ENCODE measurements at places on chromosomes 2 and 18.

- no peak for DNase-seq
Measured at GRCh38 chr18:3067165-3067661, 54.3 kb upstream of the LPIN2 start.

DNA sequence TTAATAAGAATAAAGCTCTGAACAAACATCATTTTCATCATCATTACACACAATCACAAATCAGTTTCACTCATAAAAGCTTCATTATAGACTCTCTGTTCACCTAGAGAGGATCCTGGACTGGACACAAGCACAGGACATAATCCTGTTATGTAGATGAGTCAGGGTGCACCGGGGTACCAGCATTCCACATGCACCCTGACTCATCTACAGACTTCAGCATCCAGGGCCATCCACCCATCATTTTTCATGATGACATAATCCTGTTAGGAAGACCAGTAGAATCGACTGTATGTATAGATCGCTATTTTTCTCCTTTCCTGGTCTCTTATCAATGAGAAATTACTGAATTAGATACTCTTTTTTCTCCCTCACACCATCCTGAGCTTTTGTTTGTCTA lies 73.7 kb upstream of the PIK3C3 start:
- no peak for DNase-seq

DNA sequence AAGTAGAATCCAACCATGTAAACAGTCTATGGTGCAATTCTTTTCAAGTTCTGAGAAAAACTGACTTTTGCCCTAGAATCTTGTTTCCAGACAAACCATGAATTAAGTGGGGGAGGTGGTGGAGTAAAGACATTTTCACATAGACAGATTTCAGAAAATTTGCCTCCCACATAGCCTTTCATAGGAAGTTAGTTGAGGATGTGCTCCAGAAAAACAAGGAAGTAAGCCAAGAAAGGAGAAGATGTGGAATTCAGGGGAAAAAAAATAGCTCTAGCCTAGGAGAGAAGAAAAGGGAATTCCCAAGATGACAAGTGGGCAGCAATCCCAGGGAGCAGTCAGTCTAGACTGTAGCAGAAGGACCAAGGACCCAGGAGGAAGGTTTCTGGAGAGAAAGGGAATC lies 17.4 kb downstream of the RUFY4 start:
- DNase-seq = no peak

DNA sequence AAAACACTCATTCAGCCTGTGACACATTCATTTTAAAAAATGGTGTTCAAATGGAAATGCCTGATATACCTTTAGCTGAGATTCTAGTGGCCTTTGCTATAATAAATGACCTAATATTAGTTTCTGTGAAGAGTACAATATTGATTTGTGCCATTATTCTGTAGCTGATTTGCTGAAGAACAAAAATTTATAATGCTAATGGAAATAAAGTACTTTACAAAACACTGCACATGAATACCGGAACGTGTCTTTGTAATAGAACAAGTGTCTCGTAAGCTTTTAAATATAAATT lies 138.7 kb downstream of the WDR7 start:
- no peak for DNase-seq

GRCh38 chr2:12340164-12340563 lies 376.6 kb upstream of the TRIB2 start:
- DNase-seq = no peak

DNA sequence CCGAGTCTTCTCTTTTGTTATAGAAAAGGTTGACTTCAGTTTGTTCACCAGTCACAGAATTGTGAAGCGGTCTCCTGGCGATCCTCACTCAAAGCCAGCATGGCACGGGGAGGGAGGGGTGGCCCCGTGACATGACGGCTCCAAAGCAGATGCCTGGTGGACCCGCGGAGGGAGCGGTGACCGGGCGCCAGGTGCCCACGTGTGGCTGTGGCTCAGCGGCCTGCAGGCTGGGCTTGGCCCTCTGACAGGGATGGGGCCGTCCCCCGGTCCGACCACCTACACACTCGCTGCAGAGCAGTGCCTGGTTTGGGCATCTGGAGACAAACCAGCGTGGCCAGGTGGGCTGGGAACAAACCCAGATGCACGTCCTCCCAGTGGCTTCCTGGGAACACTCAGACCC lies 129.1 kb upstream of the SNTG2 start:
- DNase-seq = no peak

- no peak for DNase-seq
Measured at GRCh38 chr2:180933332-180933731, 47.1 kb upstream of the UBE2E3 start.

DNA sequence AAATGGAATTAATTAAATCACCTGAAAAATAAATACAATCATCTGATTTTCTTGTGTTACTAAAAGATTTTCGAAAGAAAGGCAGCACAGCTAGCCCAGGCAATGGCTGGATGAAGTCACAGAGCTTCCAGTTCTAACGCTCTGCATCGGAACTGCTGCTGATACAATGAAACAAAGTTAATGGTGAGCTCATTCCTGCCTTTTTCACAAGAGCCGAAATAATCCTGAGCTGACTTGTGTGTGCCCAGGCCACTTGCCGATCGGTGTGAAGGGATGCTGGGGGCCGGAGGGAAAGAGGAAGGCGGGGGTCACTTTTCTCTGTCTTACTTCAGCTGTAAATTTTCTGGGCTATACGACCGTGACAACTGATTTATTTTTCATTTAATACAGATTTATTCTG lies 149.5 kb downstream of the INO80D start:
- DNase-seq = no peak

DNA sequence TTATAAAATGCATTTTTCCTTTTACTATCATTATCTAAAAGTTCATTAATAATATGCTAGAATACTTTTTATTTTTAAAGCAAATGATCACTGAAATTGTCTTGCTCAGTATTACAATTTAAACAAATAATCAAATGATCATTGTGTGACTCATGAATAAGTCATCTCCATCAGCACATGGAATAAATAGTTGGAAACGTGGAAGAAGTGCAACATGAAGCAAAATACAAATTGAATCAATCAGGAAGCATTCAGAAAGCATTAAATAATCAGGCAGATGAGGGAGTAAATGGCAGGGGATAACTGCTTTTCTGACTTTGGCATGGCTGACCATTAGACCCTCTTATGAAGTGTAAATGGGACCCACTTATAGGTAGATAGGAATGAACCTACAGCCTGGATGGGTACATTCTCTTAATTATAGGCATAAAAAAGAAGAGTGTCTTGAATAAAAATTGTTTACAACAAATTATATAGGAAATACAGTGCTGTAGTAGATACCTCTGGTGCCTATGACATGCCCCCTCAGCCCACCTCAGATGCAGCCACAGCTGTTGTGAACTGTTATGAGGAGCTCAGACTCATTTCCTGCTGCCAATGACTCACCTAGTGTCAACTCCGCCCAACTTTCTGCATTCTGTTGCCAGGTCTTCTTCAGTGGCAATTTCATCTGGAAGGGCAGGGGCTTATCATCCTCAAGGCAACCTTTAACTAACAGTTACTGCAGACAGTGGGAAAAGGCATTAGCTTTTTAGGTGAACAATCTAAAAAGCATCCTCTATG lies 936.0 kb downstream of the TRIB2 start:
- no peak for DNase-seq

DNA sequence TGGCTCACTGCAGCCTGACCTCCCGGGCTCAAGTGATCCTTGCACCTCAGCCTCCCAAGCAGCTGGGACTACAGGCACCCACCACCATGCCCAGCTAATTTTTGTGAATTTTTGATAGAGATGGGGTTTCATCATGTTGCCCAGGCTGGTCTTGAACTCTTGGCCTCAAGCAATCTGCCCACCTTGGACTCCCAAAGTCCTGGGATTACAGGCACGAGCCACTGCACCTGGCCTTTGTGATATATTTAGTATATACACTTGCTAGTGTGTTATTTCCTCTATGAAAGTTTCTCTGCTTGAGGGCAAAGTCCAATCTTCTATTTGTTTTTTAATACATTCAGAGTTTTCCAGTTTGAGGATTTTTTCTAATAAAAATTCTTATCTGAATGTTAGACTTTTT lies 119.3 kb downstream of the GALNT3 start:
- no peak for DNase-seq

- no peak for DNase-seq
Measured at GRCh38 chr18:44687421-44687820, 6.7 kb downstream of the SETBP1 start.

GRCh38 chr18:72843743-72844142 lies 24.0 kb downstream of the NETO1 start:
- no peak for DNase-seq

GRCh38 chr2:129722306-129723019 lies 257.0 kb upstream of the RAB6C start:
- DNase-seq = no peak

DNA sequence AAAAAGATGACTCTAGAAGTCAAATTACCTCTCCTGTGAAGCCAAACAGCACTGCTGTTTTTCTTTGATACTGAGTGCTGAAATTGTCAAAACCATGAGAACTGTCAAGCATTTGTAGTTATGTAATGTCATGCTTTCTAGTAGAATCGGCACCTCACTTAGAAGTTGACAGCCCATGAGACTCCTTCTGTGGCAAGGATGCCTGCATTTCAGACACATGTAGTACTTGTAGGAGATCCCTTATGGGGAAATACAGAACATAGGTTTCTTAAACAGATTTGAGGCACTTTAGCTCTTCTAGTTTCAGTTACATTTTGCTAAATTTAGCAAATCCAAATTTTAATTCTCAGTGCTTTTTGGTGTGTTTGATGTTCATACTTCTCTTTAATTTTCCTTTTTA lies 15.7 kb downstream of the ZNF407 start:
- no peak for DNase-seq

DNA sequence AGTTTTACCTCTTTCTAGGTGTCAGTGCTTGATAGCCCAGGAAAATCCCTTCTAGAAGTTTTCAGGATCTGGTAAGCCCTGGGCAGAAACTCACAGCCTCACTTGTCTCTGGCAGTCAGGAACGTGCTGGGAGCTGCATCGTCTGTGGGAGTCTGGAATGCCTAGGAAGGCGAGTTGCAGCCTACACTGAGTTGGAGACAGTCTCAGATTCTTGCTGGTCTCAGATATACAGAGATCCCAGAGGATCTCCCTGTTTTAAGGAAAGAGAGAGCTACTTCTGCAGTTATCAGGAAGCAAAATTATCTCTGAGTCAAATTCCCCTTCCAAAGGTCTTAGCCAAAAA lies 104.4 kb upstream of the CDC42EP3 start:
- no peak for DNase-seq

DNA sequence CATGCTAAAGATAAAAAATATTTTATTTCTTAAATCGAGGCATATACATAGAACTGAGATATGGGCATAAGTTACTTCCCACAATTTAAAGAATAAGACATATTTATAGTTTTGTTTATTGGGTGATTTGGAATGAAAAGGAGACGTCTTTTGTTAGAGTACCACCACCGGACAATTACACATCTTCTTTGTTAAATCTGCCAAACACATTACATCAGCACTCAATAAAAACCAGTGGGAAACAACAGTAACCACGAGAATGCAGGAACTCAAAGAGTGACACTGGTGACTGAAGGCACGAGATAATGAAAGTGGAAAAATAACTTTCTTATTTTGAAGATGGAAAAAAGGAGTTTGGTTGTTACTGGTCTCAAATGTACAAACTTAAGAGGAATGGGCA lies 92.6 kb upstream of the TFCP2L1 start:
- DNase-seq = no peak

DNA sequence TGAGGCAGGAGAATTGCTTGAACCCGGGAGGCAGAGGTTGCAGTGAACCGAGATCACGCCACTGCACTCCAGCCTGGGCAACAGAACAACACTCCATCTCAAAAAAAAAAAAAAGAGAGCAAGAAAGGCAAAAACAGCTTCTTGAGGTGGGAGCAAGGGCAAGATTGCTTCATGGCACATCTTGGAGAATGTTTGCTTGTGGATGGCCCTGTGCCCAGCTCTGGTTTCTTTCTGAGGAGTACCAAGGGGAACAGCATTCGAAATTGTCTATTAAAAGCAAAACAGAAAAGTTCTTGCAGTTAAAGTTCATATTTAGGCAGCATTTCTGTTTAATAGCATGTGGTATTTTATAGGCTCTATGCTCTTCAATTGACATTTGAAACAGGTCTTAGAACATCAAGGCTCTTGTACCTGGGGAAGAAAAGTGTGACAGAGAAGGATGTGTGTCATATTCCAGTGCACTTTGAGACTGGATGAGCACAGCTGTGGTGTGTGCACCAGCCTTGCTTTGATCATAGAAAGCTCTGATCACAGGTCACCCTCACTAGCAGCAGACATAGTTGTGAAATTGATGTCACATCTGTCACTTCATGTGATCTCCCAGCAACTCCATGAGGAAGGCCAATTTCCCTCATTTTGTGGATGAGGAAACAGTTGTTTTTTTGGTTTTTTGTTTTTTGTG lies 154.3 kb downstream of the UXS1 start:
- DNase-seq = no peak

GRCh38 chr2:33425161-33425560 lies 51.3 kb upstream of the RASGRP3 start:
- no peak for DNase-seq

DNA sequence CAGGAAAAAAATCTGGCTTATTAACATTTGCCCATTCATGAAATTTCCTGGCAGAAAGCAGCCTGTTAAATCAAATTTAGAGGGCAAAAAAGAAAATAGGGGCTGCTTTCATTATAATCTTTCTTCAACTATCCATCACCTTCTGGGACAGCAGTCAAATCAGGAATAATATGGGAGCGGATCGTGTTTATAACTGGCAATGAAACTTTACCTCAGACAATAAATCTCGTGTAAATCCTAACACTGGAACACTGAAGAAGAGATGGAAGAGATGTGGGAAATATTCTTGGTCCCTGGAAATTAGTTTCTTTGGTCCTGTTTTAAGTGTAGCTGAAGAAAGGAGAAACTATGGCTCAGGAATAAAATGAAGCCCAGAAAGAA lies 77.5 kb upstream of the SERTAD2 start:
- DNase-seq = no peak

DNA sequence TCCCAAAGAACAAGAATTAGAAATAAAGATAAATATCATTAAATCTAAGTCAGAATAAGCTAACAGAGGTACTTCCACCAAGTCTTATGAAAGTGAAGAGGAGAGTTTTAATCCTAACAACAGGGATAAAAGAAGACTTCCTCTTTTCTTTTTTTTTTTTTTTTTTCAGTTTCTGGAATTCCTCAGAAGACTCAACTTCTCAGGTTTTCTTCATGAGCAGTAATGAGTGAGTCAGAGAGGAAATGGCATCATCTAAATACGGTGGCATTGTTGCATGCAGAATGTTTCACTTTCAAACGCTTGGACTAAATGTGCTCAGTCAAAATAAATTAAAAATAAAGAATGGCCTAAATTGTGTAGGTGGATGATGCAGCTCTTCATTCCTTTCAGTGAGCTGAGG lies 45.6 kb upstream of the ARHGAP15 start:
- no peak for DNase-seq

- DNase-seq = no peak
Measured at GRCh38 chr2:159613651-159614285, 2.6 kb downstream of the BAZ2B start.

Measured in activated naive CD4-positive, alpha-beta T cell treated with anti-CD3 and anti-CD28 coated beads, Interleukin-2, amount 50 U/mL, for 16 hours (primary cell).